ENCODE measurements at places on chromosomes 7 and 10. TPM values are rescaled to one million over a fixed set of nuclear protein-coding genes. Genes with fewer than 3 reads are reported as not detected.

DNA sequence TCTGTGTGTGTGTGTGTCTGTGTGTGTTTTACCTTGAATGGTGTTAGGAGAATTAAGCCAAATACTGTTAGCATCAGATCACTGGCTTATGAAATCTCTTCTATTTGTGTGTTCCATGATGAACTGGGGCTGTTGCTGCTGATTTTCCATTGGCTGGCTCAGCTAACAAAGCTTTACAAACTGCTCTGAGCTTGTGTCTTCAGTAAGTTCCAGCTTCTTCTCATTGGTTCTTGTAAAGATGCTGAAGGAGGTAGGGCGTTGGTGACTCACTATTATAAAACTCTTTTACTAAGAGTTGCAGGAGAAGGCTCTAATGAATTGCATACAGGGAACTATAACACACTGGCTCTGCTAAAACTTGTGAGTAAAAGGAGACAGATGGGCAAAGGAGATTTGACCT is 136.4 kb upstream of the PRKCQ start:
- H3K27ac ChIP-seq, result no peak overlapping the region
- DNase-seq, result no peak
- H3K27me3 ChIP-seq, result no peaks in the 10 kb centered on the region
- H3K36me3 ChIP-seq, result no peaks in the 10 kb centered on the region

DNA sequence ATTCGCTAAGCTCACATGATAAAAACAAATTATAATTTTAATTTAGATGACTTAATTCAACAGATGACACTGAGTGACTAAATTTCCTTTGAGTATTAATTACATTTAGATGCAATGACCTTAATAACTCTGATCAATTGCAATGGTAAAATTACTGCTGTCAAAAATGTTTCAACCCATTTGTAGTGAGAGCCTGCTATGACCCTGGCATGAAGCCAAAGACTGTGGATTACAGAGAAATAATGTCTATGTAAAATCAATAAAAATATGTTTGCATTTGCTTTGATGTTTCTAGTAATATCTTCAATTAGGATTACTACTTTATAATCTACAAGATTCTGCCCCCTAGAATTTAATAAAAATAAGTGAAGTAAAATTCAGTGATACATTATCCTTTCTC is 15.6 kb downstream of the MKX start:
- DNase-seq, result no peak
- H3K4me1 ChIP-seq, result no peaks in the 10 kb centered on the region
- no peak overlapping the region for H3K27ac ChIP-seq
- no peaks in the 10 kb centered on the region for H3K27me3 ChIP-seq
- no peak overlapping the region for H3K4me3 ChIP-seq
- H3K36me3 ChIP-seq, result no peaks in the 10 kb centered on the region

DNA sequence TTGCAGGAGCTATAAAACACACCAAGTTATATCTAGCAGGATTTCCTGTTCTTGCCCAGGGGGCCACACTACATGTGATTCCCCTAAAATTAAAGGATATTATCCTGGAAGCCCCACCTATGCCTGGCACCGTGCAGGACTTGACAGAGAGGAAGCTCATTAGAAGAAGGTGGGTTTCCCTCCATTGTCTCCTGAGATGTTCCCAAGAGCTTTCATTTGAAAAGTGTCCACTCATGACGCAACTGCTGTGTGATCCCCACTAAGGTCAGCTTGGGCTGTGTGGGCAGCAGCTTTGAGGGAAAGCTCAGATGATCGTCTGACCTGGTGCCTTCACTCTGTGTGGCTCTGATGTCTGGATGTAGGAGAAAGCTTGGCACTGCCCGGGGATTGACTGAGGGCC is 53.5 kb downstream of the RAMP3 start:
- H3K4me1 ChIP-seq, result no peaks in the 10 kb centered on the region
- no peaks in the 10 kb centered on the region for H3K27me3 ChIP-seq
- H3K27ac ChIP-seq, result no peak overlapping the region
- H3K36me3 ChIP-seq, result no peaks in the 10 kb centered on the region

DNA sequence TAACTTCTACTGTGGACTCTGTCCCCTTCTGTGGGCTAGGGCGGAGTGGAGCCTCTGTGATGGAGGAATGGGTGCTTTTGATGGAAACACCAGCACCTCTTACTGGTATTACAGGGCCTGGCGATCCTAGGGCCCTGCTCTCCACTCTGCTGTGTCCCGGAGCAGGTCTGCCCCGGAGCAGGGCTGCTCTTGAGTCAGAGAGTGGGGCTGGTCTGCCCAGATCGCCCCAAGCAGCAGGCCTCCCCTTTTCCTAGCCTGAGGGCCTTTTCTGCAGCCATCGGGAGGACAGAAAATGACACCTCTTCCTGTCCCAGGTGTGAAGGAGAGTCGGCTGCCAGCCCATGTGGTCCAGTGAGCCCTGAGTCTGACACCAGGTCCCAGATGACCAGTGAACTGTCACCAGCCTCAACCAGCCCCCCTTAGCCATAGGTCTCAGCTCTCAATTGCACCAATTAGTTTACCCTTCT is 1.4 kb downstream of the ZNF282 start:
- no peak overlapping the region for H3K27ac ChIP-seq
- DNase-seq, result no peak
- H3K4me1 ChIP-seq, result peaks cover 9% of the 10 kb centered on the region
- H3K27me3 ChIP-seq, result no peaks in the 10 kb centered on the region
- H3K36me3 ChIP-seq, result no peaks in the 10 kb centered on the region

GRCh38 chr10:28986856-28987255 is 302.0 kb upstream of the LYZL1 start:
- no peaks in the 10 kb centered on the region for H3K4me1 ChIP-seq
- no peak overlapping the region for H3K4me3 ChIP-seq
- no peak for DNase-seq
- H3K27me3 ChIP-seq, result no peaks in the 10 kb centered on the region
- no peaks in the 10 kb centered on the region for H3K36me3 ChIP-seq
- H3K27ac ChIP-seq, result no peak overlapping the region

- DNase-seq, result no peak
Observed at GRCh38 chr7:109284943-109285342, 715.3 kb downstream of the DNAJB9 start.

GRCh38 chr10:132610071-132610701 is 72.6 kb downstream of the INPP5A start:
- H3K4me1 ChIP-seq, result peaks cover 38% of the 10 kb centered on the region
- H3K27me3 ChIP-seq, result no peaks in the 10 kb centered on the region
- no peak overlapping the region for H3K4me3 ChIP-seq
- H3K36me3 ChIP-seq, result no peaks in the 10 kb centered on the region
- H3K27ac ChIP-seq, result no peak overlapping the region

DNA sequence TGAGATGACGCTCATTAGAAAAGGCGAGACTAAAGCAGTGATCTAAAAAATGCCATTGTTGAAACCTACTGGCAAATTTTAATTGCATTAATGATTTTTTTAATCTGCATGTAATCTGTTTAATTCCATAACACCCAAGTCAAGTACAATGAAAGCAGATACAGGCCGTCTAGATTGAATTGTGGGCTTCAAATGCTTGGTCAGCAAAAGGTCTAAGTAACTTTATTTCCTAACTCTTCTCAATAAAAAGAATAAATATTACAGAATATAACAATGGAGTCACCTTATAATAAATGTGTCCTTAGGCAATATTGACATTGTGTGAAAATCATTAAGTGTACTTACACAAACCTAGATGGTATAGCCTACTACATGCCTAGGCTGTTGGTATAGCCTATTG is 20.6 kb downstream of the PDE1C start:
- no peak for DNase-seq
- H3K4me1 ChIP-seq, result no peaks in the 10 kb centered on the region
- no peak overlapping the region for H3K4me3 ChIP-seq
- no peaks in the 10 kb centered on the region for H3K36me3 ChIP-seq
- H3K27ac ChIP-seq, result no peak overlapping the region

DNA sequence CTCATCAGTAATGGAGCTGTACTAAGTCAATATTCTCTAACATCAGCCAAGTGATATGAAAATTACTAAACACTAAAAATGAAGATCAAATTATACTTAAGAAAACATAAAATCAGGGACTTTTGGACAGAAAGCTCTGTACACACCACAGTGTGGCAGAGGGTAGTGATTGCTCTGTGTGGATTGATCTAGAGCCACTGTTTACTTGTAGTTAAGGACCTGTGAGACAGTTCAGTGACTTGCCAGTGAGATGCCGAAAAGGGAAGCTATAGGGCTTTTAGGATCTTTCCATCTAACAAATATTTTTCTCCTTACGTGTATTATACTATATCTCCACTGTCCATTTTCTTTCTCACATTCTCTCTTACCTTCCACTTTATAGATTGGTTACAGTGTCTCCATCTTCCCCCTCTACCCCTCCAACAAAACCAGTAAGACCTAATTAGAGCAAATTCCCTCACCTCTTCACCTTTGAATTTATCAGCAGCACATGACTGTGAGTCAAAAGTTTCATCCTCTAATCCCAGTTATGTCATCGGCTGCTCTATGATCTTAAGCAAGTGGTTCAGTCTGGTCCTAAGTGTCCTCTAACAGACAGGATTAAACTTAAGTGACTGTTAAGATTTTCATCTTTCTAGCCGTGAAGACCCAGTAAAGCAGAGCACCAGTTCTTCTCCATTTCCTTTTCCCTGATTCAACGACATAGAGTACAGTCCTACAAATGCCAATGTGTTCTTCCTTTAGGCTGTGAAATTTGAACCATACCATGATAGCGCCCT is 6.9 kb downstream of the PIK3CG start:
- no peaks in the 10 kb centered on the region for H3K36me3 ChIP-seq
- DNase-seq, result no peak
- H3K4me1 ChIP-seq, result no peaks in the 10 kb centered on the region
- no peak overlapping the region for H3K27ac ChIP-seq
- H3K27me3 ChIP-seq, result no peaks in the 10 kb centered on the region
- no peak overlapping the region for H3K4me3 ChIP-seq

DNA sequence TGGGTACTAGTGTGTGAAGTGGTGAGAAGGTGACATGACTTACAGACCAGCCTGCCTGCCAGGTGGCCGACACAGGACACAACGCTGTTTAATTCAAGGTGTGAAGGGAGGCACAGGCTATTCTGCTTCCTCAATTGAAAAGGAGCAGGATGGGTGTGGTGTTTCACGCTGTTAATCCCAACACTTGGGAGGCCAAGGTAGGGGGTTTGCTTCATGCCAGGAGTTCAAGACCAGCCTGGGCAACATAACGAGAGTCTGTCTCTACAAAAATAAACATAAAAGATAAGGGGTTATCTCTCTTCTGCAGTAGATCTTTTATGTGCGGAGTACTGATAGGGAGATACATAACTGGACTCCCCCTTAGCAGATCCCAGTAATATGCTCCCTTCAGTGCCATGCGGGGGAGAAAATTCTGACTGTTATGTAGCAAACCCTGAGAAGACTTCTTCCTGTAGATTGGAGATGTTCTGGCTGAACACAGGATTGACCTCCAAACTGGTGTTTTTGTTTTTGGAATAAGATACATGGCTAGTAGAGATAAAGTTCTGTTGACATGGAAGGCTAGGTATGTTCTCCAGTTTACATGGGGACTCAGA is 63.2 kb downstream of the CCNY start:
- no peak overlapping the region for H3K4me3 ChIP-seq
- H3K27ac ChIP-seq, result no peak overlapping the region
- H3K36me3 ChIP-seq, result no peaks in the 10 kb centered on the region
- peak; percentile 28 for DNase-seq
- H3K27me3 ChIP-seq, result no peaks in the 10 kb centered on the region

The SSC4D gene
- polyA plus RNA-seq, result 2.8 TPM

The H2BK1 gene
- polyA plus RNA-seq, result not detected

The GPR146 gene
- polyA plus RNA-seq, result 5.3 TPM

The SLC25A28 gene
- 202 TPM for polyA plus RNA-seq

All from testis (tissue), 5 donors.